Thymus (tissue), 14 donors: ENCODE measurements at places on chromosomes 1 and 21. TPM values are rescaled to one million over a fixed set of nuclear protein-coding genes. Genes with fewer than 3 reads are reported as not detected.

GRCh38 chr1:86618358-86618757 lies 71.5 kb downstream of the CLCA4 start:
- DNase-seq: no peak
- H3K27me3 ChIP-seq: no peaks in the 10 kb centered on the region
- H3K27ac ChIP-seq: no peak overlapping the region
- no peak overlapping the region for H3K4me3 ChIP-seq
- no peaks in the 10 kb centered on the region for H3K4me1 ChIP-seq
- H3K36me3 ChIP-seq: no peaks in the 10 kb centered on the region

Gene DNAJC28
- total RNA-seq: 1.2 TPM

GRCh38 chr1:161176468-161177111 lies 717 bp downstream of the B4GALT3 start:
- no peaks in the 10 kb centered on the region for H3K27me3 ChIP-seq
- no peak for DNase-seq
- peaks cover 39% of the 10 kb centered on the region for H3K36me3 ChIP-seq
- peak overlapping the region; percentile 71 for H3K27ac ChIP-seq
- peak overlapping the region; percentile 85 for H3K4me3 ChIP-seq

DNA sequence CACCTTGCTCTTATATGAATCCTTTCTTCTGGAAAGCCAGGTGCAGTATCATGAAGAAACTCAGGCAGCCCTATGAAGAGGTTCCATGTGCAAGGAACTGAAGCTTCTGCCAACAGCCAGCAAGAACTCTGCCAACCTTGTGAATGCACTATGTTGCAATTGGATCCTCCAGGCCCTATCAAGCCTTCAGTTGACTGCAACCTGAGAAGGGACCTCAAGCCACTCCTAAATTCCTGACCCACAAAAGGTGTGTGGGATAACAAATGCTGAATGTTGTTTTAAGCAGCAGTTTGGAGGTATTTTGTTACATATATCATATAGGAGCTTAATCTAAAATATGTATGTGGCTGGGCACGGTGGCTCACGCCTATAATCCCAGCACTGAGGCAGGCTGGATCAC lies 84.0 kb downstream of the RERE start:
- DNase-seq: no peak
- H3K4me1 ChIP-seq: no peaks in the 10 kb centered on the region
- H3K27me3 ChIP-seq: no peaks in the 10 kb centered on the region

DNA sequence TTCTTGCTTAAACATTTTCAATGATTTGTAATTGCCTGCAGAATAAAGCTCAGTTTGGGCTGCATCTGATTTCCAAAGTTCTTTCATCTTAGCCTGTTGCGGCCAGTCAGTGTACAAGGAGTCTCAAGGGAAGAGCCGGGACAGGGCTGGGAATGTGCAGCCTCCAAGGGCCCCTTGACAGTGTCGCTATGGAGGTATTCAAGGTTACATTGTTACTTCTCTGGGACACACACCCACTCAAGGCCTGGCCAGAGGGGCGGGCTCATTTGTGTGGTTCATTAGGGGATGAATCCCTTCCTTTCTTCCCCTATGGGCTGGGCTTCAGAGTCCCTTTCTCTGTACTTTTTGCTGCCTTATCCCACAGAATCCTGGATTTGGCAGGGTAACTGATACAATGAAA lies 107.6 kb upstream of the CSF3R start:
- no peaks in the 10 kb centered on the region for H3K4me1 ChIP-seq
- no peak overlapping the region for H3K4me3 ChIP-seq
- DNase-seq: no peak
- H3K27me3 ChIP-seq: peaks cover 45% of the 10 kb centered on the region
- H3K27ac ChIP-seq: no peak overlapping the region
